Activated naive CD4-positive, alpha-beta T cell (primary cell): ENCODE measurements at places on chromosomes 6 and 20.

GRCh38 chr20:49747707-49748524, 34.2 kb upstream of the B4GALT5 start:
- DNase-seq = no peak

- DNase-seq = no peak
Observed at GRCh38 chr20:37903317-37904007, 535 bp downstream of the VSTM2L start.

DNA sequence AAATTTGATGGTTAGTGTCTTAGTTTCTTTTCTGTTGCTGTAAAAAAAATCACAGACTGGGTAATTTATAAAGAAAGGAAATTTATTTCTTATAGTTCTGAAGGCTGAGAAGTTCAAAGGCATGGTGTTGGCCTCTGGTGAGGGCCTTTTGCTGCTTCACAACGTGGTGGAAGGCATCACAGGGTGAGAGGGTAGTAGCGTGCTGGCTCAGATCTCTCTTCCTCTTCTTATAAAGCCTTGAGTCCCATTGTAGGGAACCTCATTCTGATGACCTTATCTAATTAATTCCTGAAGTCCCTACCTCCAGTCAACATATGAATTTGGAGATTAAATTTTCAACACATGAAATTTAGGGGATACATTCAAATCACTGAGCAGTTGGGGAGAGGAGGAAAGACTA, 62.0 kb downstream of the ARID1B start:
- DNase-seq = no peak

GRCh38 chr6:150126641-150127291, 16.1 kb upstream of the PPP1R14C start:
- no peak for DNase-seq

DNA sequence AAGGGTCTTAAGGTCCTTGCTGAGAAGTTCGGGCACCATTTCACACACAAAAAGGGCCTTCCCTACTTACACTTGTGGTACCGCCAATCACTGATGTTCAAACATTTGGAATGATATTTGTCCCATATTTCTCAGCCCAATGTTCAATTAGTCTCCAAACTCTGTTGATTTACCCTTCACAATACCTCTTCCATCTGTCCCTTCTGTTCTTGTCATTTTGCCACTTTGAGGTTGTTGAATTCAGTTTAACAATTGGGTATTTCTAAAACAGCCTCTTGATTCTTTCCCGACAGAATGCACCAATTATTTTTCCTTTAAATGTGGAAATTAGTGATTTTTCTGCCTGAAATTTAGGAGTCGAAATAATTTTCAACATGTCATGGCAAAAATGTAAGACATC, 46.2 kb downstream of the NOX3 start:
- DNase-seq = no peak

- DNase-seq = no peak
Observed at GRCh38 chr20:56776345-56776744, 147.2 kb downstream of the TFAP2C start.

- no peak for DNase-seq
Observed at GRCh38 chr6:170018936-170019817, 267.8 kb downstream of the ERMARD start.

DNA sequence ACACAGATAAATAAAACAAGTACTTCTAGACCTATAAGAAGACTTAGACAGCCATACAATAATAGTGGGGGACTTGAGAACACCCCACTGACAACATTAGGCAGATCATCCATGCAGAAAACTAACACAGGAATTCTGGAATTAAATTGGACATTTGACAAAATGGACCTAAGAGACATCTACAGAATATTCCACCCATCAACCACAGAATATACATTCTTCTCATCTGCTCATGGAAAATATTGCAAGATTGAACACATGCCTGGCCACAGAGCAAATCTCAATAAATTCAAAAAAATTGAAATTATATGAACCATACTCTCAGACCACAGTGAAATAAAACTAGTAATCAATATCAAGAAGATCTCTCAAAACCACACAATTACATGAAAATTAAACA, 44.3 kb upstream of the KIAA1586 start:
- no peak for DNase-seq

GRCh38 chr6:76768556-76768955, 694.7 kb downstream of the HTR1B start:
- no peak for DNase-seq
